ENCODE measurements at places on chromosomes 13 and 19. TPM values are rescaled to one million over a fixed set of nuclear protein-coding genes. Genes with fewer than 3 reads are reported as not detected.

DNA sequence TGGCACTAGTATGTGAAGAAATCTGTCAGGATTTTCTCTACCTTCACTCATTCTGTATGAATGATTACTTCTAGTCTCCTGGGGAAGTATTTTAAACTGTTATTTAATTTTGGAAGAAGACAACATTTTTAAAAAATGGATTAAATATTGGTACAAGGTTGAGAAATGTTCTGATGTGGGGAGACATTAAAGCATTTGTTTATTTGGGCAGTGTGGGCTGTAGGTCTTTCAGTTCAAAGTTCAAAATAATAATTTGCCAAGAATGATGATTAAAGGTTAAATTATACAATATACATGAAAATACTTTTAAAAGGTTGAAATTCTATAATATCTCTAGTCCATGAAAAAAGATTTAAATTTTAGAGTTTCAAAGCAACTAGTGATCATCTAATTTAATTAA lies 194.7 kb downstream of the NHLRC3 start:
- DNase-seq: no peak

CABP5 gene
- not detected for total RNA-seq

DNA sequence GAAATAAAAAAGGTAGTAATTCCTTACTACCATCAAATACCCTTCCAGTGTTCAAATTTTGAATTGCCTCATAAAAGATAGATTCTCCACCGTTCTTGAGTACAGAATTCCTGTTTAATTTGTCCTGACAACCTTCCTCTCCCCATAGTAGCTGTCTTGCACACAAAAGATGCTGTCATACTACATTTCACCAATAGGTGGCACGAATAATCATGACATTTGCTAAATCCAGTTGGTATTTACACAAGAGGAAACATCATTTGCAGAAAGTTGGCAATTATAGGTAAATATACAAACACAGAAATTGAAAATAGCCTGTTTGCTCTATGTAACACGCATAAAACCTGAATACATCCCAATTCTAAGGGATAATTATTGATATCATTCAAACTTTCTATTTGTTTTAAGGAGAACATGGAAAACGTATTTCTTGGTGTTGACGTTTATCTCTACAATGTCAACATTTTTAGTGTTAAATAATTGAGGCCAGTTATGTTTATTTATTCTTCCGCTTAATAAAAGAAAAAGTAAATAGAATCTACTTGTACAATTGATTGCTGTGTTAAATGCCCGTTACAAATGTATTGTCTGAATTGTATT lies 58.3 kb upstream of the CLDN10 start:
- DNase-seq: no peak

- no peak for DNase-seq
Measured at GRCh38 chr13:42494157-42494556, 79.8 kb upstream of the TNFSF11 start.

EID2B gene
- total RNA-seq: 4.3 TPM

GRCh38 chr19:51712461-51713081 lies 11.2 kb downstream of the HAS1 start:
- DNase-seq: no peak

PSG6 gene
- total RNA-seq: not detected

CPAMD8 gene
- total RNA-seq: 9.6 TPM
